ENCODE measurements at places on chromosomes 1 and 21.

DNA sequence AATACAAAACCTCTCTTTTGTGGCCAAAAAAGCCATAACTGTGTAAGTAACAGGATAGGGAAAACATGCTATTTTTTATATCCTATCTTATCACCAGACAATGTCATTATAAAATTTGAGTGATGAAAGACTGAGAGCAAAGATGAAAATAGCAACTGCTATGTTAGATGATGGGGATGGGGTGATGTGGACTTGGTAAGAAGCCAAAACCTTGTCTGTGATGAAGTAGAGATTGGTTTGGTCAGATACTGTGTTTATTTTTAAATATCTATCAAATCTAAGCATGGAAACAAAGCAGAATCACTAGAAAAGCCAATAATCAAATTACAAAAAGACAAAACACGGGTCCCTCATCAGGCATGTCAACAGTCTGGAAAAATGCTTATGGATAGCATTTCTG lies 631.1 kb upstream of the NR5A2 start:
- DNase-seq, result no peak

- no peak for DNase-seq
These were observed 124.3 kb downstream of the HMGB4 start for GRCh38 chr1:33988161-33988560.

DNA sequence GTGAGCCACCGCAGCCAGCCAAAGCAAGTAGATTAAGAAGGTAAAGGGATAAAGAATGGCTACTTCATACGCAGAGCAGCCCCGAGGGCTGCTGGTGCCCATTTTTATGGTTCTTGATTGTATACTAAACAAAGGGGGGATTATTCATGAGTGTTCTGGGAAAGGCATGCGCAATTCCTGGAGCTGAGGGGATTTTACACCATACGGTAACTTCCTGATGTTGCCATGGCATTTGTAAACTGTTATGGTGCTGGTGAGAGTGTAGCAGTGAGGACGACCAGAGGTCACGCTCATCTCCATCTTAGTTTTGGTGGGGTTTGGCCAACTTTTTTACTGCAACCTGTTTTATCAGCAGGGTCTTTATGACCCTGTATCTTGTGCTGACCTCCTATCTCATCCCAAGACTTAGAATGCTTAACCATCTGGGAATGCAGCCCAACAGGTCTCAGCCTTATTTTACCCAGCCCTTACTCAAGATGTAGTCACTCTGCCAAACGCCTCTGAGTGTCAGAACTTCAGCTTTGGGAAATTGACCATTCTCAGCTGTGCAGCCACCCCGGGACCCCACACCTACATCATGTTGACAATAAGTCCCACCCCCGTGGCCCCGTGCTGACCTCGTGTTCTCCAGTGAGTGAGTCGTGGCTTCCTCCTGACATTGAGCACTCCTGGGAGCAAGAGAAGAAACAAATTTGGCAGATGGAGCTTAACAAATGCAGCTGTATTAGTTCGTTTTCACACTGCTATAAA lies 149.4 kb upstream of the COL6A1 start:
- no peak for DNase-seq

DNA sequence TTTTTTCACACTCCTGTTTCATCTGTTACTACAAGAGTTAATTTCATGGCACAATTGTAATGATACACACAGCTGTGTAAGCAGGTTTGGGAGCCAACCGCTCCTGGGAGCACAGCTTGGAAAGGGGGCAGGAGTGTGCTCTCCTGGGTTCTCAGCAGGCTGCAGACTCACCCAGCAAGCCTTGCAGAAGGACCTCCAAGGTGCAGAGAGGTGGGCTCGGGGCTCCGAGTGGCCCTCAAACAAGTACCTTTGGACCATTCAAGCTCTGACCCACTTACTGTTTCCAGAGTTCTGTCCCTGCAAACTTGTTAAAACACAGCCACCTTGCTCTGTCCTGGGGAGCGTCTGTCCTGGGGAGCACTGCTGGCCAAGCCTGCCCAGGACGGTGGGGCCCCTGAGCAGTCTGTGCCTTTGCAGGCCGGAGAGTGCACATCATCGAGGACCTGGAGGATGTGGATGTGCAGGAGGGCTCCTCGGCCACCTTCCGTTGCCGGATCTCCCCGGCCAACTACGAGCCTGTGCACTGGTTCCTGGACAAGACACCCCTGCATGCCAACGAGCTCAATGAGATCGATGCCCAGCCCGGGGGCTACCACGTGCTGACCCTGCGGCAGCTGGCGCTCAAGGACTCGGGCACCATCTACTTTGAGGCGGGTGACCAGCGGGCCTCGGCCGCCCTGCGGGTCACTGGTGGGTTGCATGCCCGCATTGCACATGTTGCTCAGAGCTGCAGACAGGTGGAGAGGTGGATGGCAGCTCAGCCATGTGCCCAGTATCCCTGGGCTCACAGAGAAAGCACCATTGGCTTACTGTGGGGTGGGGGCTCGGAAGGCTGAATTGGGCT lies 78.0 kb downstream of the OBSCN start:
- no peak for DNase-seq

GRCh38 chr1:27865821-27866220 lies 6.5 kb upstream of the THEMIS2 start:
- DNase-seq, result no peak

GRCh38 chr1:212482006-212482636 lies 49.4 kb downstream of the NENF start:
- DNase-seq, result no peak

GRCh38 chr21:29771491-29772066 lies 168.2 kb downstream of the GRIK1 start:
- DNase-seq, result no peak
